ENCODE measurements at places on chromosomes 12 and 14.
A peak's percentile ranks its signal among the peaks of the same experiment; 100 is the strongest.

- no peak for DNase-seq
Observed at GRCh38 chr14:94203473-94204210, 29.5 kb downstream of the PPP4R4 start.

DNA sequence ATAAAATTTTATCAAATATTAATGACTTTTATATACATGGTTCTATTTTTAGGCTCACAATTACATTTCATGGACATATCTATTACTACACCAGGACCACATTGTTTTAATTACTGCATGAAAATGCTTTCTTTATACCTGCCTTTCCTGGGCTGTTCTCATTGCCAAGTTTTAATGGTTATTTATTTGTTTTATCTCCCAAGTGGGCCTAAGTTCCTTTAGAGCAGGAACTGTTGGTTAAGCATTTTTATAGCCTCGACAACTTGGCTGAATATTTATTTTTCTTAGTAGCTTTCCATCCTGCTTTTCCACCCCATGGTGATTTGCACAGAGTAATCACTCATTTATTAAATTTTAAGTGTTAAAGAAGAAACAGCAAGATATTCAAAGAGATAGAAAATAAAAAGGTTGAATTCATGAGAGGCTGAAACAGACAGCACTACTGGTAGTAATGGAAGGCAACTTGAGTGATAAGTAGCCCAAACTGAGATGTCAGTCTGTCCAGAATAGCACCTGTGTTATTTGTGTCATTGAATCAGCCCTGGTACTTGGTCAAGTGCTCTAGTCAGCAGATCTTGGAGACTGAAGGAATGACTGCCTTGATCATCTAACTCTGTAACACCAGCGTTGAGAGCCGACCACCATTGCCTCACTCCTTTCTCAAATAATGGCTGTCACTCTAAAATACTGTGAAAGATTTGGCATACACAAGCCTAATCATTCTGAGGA, 119.1 kb upstream of the EGLN3 start:
- no peak for DNase-seq

DNA sequence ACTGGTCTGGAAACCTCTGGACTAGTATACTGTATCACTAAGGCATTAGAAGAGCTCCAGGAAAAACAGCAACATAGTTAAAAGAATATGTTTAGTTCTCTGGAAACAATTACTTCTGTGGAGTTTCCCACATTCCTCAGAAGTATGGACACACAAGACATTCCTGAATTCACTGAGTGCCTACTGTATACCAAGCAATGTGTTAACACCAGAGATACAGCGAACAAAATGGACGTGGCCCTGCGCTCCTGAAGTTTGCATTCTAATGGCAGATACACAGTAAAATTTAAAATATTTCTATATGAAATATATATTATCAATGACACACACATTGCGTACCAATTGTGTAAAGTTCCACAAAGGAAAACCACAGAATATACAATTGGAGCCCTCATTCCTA, 1.1 kb downstream of the ANGEL1 start:
- DNase-seq, result no peak

- no peak for DNase-seq
Observed at GRCh38 chr12:9669534-9669933, at the start of gene CLEC2D. CLEC2D (plus strand) TSS chr12:9669713; CDS start chr12:9669735, 22 bp downstream.

- DNase-seq, result no peak
Observed at GRCh38 chr14:66383771-66384170, 102.4 kb upstream of the CCDC196 start.

GRCh38 chr14:102625564-102626296, 33.3 kb downstream of the RCOR1 start:
- DNase-seq, result no peak

DNA sequence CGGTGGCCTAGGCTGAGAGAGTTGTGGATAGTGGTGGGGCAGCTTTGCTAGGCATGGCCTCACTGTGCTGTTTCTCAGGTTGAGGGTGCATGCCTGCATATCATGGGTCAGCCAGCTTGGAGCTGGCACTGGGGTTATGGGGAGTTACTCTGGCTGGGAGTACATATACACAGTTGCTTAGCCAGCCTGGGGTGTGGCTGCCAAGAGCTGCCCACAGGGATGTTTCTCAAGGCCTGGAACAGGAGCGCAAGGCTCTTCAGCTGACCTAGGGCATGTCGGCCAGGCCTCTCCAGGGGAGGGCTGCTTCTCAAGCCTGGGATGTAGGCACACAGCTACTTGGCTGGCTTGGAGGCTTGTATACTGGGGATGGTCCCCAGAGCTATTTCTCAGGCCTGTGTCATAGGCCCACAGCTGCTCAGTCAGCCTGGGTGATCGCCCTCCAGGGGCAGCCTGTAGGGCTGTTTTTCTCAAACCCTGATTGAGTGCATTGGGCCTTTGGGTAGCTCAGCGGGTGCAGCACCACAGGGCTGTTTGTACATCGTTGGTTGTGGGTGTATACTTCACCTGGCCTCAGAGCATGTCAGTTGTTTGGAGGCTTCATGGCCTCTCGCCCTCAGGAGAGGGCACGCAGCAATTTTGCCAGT, 114.9 kb downstream of the METTL25 start:
- DNase-seq, result no peak

DNA sequence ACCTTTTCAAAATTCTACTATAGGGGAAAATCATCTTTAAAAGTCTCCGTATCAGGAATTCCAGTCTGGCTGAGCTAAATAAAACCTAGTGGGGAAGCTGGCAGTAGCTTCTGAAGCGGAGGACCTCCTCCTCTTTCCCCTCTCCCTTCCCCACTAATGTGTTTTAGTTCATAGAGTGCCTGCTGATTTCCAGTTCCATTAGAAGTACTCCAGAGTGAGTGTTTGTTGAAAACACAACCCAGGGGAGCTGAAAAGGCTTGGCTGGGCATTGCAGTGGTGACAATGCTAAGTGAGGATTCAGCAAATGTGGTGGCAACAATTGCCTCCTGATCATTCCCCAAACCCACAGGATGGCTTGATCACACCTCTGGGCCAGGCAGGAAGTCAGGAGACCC, 144.2 kb upstream of the FRMD6 start:
- DNase-seq, result no peak

DNA sequence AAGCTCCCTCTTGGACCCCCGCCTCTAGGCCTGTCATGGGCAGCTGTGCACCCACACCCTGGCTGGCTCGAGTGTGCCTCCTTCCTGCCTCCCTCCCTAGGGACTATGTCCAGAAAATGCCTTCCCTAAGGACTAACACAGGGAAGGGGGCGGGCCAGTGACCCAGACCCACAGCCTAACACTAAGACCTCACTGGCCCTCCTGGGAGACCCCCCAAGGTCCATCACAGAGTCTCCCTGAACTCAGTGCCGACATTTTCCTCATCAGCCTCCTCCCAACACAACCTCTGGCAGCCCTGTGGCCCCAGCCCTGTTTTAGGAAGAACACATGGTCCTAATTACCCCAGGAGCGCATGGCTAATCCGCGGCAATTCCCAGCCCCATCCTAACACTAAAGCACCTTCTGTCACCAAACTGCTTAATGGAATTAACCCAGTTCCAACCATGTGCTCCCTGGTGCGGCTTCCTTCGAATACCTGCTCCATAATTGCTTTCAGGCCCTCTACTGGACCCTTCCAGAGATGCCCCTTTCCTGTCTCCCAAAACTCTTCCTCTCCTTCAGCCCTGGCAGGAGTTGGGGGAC, 5.6 kb downstream of the MSI1 start:
- no peak for DNase-seq

DNA sequence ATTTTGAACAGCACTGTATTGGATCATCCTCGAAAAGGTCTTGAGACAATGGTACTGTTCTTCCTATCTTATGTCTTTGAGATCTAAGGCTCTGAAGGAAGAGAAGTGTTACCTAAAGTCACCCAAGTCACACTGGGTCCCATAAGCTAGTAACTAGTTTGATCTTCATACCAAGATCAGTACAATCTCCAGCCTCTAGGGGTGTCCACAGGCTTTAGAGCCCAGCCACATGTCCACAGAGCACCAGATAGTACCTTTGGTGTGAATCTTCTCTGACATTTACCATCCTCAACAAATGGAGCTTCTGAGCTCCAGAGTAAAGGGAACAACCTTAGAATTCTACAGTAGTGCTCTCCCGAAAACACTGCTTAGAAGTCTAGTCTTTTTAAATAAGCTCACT, 78.7 kb downstream of the KSR2 start:
- no peak for DNase-seq

DNA sequence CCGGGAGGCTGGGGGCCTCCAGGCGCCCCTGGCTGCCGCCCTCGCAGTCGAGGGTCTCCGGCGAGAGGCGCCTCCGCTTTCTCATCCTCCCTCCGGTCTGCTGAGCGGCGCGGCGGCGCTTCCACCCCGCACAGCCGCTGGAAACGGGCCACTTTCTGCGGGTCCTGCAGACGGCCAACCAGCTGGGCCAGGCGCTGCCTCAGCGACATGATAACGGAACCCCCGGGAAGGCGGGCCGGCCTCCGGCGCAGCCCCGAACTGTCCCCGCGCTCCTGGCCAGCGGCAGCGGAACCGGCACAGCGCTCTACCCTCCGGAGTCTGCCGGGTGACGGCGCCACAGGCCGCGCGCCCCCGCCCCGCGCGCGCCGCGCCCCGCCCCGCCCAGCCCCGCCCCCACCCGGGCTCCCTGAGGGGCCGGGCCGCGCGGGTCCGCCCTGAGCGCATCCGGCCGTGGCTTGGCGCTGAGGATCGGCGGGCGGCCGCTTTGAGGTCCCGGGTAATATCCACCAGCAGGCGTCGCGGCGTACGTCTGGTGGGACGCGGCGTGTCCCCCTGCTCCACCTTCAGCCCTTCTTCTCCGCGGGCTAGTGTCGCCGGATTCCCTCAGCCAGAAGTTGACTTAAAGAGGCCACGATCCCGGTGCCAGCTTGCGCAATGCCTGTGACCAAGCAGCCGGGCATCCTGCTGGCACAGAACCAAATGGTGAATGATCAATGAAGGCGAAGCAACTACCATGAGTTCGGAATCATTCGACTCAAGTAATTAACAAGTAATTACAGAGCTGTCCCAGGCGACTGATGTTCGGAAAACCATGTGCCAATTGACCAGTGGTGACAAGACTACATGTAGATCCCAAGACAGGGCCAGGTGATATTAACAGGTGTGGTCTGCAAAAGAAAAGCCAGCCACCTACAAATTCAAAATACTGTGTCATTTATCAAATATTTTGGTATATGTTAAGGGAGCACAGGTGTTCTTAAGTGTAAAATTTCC, at the start of gene SGPP1:
SGPP1 (minus strand) TSS at position 330 of the 993 bp plus-strand sequence; CDS start at position 209, 121 bp downstream.
- peak; percentile 40 for DNase-seq

- no peak for DNase-seq
Observed at GRCh38 chr12:25644979-25645378, 91.9 kb upstream of the LMNTD1 start.

DNA sequence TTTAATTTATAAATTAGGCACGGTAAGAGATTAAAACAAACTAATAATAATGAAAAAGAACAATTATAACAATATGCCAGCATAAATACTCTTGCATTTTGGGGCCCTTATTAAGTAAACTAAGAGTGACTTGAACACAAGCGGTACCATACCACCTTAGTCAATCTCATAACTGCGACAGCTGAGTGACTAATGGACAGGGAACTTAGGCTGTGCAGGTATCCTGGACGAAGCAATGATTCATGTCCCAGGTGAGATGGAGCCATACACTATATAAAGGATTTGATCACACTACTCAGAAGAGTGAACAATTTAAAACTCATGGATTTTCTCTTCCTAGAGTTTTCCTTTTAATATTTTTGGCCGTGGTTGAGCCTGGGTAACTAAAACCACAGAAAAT, 4.3 kb downstream of the KLRC4 start:
- no peak for DNase-seq

DNA sequence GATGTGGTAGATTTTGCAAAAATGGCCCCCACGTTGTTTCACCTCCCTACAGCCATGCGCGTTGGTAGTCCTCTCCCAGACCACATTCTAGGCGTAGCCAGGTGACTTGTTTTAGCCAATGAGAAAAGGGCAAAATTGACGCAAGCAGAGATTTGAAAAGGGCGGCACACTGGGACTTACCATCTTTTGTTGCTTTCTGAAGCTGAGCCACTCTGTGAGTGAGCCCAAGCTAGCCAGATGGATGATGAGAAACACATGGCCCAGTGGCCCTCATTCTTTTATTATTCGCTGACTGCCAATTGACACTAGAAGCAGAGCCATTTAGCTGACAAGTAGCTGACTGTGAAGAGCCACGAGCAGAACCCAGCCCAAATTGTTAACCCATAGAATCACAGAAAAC, 142.0 kb upstream of the GZMB start:
- no peak for DNase-seq

DNA sequence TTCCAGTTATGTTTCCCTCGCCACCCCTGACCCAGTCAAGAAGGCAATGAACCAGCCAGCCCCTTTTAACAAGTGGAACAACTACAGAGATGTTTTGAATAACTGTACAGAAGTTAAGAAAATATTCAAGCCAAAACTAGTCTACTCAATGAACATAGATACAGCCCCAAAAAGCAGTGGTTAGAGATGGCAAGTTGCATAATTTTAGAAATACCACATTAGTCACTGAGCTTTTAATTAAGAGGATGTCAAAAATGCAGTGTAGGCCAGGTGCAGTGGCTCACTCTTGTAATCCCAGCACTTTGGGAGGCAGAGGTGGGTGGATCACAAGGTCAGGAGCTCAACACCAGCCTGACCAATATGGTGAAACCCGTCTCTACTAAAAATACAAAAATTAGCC, 27.2 kb downstream of the PROX2 start:
- DNase-seq, result no peak

DNA sequence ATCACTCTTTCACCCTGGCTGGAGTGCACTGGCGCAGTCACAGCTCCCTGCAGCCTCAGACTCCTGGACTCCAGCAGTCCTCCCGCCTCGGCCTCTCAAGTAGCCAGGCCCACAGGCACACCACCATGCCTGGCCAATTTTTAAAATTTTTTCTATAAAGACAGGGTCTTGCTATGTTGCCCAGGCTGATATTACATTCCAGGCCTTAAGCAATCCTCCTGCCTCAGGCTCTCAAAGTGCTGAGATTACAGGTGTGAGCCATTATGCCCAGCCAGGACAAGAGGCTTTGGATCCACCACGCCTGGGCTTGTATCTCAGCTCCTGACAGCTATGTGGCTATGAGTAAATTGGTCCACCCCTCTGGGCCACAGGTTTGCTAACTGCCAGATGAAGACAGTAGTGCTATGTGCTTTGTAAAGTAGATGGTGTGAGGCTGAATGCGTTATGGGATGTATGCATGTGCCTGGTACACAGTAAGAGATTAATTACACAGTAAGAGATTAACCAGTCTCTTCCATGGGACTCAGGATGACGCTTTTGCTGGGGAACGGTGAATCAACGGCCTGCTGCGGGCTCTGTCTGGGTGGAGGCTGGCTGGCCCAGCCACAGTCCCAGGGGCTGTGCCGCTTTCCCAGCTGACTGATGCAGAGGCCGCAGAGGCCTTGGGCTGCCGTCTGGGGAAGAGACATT, 53.3 kb upstream of the NCOR2 start:
- DNase-seq, result no peak

- peak; percentile 26 for DNase-seq
Observed at GRCh38 chr12:57086493-57087009, 2.4 kb upstream of the NAB2 start.

DNA sequence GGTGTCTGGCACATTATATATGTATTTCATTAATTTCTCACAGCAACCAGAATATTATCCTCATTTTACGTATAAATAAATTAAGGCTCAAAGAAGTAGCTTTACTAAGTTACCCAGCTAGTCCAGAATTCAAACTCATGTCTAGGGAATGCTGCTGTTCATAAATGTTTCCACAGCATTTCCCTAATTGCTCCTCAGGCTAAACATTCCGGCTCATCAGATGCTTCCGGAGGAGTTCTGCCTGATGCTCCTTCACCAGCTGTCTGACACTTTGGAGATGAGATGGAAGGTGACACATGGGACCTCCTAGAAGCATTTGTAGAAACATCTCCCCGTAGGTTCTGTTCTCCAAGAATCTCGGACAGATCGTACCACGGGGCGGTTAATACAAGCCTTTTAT, 12.1 kb downstream of the KRT85 start:
- DNase-seq, result no peak

Data from activated naive CD4-positive, alpha-beta T cell (primary cell).